ENCODE measurements at places on chromosomes 2 and 18.

DNA sequence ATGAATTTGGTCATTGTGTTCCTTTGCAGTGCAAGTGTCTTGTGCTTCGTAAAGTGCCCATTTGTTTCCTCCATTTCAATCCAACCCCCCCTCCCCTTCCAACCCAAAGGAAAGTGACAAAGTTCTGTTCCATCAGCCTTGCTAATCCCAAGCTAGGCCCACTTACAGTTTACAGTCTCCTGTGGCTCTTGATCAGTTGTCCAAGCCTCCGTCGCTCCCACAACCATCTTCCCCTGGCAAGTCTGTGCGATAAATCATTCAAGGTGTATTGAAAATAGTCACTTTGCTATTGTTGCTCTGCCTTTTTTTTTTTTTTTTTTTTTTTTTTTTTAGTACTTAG lies 6.5 kb downstream of the POU3F3 start:
- DNase-seq, result no peak

DNA sequence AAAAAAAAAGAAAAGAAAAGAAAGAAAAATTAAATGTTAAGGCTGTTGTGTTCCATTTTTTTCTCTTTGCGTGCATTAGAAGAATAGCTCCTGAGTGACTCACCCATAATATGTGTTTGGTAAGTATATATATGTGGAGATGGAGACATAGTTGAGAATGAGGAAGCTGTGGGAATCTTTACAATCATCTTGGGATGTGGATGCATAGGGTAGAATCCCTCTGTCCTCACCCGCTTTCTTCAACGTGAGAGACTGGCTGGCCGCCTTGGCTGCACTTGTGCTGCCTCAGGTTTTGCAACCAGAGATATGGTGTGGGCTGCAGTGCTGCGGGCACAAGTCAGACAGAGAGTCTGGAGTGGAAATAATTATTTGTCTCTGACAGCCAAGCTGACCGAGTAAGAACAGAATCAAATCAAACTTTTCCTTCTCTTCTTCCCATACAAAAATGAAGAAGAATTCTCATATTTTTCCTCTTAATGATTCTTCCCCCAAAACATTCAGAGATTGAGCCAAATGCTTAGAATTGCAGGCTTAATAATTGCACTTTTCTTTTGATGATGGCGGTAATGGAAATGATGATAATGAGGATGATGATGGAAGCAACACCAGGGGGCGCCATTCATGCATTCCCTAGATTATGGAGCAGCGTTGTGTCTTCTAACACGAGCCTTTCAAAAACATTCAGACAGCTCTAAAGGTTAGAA lies 48.5 kb downstream of the SERPINB7 start:
- no peak for DNase-seq

- DNase-seq, result no peak
These were observed 213.8 kb upstream of the FBXO11 start for GRCh38 chr2:48120112-48120511.

GRCh38 chr2:100407073-100407472 lies 10.4 kb downstream of the CHST10 start:
- no peak for DNase-seq

DNA sequence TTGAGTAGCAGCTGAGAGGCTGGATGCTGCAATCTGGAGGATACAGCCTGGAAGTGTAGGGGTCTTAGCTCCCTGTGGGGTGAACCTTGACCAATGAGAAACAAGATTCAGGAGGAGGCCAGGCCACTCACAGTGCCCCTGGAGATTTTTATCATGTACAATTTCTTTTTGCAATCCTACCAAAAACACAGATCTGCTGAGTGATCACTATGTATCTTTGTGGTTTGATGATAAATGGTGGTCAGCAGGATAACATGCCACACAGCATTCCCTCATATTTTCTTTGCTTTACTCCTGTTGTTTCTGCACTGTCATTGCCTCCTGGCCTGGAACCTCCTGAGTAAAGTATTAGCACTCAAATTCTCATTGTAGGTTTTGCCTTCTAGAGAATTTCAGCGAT lies 357.9 kb downstream of the THSD7B start:
- DNase-seq, result no peak

DNA sequence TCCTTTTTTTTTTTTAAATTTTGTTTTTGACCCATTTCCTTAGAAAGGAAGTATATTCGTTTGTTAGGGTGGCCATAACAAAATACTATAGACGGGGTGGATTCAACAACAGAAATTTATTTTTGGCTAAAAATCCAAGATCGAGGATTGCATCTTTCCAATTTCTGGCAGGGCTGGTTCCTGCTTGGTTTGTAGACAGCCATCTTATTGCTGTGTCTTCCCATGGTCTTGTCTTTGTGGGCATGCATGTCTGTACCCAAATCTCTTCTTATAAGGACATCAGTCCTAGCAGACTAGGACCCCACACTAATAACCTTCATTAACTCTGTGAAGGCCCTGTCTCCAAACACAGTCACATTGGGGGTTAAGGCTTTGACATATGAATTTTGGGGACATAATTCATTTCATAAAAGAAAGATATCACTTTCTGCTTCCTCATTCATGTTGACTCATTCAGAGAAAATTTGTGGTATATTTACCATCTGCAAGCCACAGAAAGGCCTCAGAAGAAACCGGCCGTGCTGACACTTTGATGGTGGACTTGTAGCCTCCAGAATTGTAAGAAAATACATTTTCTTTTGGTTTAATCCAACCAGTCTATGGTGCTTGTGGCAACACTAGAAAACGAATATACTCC lies 262.1 kb downstream of the LPIN1 start:
- no peak for DNase-seq

- DNase-seq, result no peak
These were observed 33.7 kb downstream of the LANCL1 start for GRCh38 chr2:210442878-210443277.

DNA sequence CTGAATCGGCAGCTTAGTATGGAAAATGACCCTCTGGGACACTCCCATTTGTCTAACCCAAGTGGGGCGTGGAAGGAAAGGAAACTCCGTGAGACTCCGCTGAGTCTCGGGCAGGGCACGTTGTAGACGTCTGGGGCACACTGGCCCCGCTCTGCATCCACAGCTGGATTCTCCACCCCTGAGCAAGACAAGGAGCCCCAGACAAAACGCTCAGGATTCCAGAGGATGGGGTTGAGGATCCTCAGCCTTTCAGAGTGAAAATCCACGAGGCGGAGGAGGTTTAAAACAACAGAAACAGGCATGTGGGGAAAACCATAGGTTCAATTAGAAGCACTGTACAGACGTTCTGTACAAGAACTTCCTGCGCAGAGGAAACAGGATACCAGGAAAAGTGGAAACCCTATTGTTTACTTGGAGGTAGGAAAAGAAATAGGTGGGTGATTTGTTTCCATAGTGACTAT lies 124.9 kb upstream of the ZNF236 start:
- no peak for DNase-seq

DNA sequence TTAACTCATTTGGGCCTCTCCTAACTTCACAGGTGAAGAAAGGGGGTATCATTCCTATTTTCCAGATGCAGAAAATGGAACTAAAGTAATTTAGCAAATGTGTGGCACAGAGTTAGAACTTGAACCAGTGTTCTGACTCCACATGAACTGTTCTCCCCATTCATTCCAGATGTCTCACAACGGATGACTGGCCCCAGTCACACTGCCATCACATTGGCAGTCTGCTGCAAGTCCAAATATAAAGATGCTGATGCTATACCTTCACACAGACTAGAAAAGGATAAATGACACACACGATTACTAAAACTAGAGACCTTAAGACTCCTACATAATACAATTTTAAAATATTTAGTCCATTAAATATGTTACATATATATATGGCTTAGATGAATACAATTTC lies 195.7 kb downstream of the NBAS start:
- no peak for DNase-seq

DNA sequence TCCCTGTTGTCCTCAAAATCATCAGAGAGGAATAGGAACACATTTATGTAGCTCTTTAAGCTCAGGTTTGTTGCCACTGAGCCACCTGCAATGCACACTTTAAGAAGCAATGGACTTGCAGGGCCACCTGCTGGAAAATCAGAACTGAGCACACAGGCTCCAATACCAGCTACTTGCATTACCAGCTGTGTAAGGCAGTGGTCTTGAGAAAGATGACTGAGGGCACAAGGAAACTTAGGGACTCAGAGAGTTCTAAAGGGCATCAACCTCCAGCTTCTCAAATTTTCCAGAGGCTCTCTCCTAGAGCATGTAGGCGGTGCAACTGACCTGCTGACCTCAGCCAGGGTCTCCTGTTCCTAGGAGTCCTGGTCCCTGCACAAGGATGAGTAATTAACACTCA lies 2.5 kb upstream of the CNDP2 start:
- DNase-seq, result no peak

DNA sequence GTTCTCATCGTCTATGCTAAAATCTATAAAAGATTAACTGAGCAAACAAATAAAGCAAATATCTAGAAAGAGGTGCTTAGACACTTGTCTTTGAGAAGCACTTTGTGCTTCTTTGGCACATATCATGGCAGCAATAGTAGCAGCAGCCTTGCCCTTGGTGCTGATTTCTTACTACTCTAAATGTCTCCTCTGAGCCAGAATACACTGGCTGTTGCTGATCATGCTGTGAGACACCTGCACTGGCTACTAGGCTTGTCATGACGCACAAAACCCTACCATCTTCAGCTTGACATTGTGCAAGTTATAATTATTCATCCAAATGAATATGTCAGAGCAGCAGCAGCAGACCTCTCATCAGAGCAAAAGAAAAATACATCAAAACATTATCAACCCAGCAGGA lies 46.7 kb downstream of the FANCL start:
- DNase-seq, result no peak

DNA sequence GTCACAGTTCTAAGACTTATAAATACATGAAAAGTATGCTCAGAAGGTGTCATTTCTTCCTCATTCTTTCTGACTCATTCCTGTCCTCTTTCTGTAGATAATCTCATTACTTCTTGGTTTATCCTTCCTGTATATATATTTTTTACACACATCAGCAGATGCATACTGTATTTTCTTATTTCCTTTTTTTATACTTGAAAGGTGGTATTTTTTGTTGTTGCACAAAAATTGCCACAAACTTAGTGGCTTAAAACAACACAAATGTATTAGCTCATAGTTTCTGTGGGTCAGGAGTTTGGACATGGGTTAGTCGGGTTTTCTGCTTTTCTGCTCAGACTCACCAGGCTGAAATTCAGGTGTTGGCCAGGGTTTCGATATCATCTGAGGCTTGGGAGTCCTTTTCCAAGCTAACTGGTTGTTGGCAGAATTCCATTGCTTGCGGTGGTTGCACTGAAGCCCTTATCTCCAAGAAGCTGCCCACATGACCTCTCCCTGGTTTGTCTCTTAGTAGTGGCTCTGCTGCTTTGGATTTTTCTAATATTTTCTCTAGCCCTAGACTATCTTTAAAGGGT lies 162.6 kb downstream of the FMNL2 start:
- no peak for DNase-seq

- no peak for DNase-seq
These were observed 3.1 kb upstream of the TMEM150A start for GRCh38 chr2:85605406-85606115.

GRCh38 chr18:72648481-72648960 lies 104.4 kb upstream of the CBLN2 start:
- DNase-seq, result no peak

DNA sequence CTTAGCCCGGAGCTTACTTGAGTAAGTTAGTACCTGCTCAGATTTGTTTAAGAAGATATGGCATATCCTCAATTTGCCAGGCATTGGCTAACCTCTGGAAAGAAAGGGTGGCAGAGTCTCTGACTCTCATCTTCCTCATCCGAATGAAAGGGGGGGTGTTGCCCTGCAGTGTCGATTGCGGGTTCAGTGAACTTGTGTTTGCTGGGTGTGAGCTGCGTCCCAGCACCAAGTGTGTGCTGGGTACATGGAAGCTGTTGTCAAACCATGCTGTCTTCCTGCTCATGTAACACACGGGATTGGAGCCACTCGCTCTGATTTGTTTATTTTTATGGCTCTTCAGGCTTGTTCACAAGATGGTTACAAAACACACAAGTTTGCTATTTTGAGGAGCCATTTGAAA lies 171.4 kb upstream of the PXDN start:
- no peak for DNase-seq

DNA sequence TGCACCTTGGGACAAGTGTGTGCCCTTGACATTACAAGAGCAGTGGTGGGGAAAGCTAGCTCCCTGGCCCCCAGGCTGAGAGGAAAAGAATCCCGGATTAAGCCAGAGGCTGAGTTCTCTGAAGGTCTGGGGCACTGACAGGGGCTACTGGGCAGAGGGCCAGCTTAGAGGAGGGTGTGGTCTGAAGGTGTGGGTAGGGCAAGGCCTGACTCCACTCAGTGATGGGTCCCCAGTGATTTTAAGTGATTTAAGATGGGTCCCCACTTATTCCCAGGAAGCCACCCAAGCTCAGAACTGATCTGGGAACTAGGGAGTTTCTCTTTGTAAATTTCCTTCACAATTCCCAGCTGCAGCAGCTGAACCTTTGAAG lies 8.8 kb downstream of the TMEM37 start:
- no peak for DNase-seq

DNA sequence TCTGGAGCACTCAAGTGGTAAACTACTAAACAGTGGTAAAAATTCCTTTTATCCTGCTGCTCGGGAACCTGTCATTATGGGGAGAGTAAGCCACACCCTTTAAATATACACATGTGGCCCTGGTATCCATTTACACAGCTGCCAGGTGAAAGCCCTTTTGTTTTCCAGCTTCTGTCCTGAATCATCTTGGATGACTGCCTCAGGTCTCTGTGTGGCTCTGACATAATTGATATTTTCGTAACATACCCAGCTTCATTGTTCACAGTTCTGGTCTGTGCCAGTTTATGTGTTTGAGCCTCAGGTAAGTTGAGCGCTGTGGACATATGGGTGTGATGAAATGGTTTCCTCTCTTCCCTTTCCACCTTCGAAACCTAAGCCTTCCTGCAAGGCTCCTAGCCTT lies 15.7 kb upstream of the TTC39C start:
- DNase-seq, result no peak

- no peak for DNase-seq
These were observed 247.5 kb upstream of the LRATD1 start for GRCh38 chr2:14385043-14385442.

- DNase-seq, result no peak
These were observed 2.4 kb downstream of the SCG2 start for GRCh38 chr2:223599640-223600380.

GRCh38 chr2:110727923-110728322 lies 4.5 kb upstream of the ACOXL start:
- DNase-seq, result no peak

DNA sequence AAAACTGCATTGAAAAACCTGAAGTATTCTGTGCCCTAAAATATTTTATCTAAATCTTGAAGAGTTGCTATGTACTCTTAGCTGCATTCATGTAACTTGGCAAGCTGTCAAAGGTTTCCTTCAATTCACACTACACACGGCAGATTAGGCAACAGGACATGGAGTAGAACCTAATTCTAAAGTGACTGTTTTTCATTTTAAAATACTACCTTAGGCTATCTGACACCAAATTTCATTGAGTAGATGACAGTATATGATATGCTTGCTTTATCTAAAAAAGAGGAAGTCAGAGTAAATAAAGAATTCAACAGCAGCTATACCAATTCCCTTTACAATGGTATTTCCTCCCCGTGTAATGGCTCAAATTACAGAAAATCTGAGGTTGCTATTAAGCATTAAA lies 45.4 kb downstream of the EXOC6B start:
- DNase-seq, result no peak

GRCh38 chr2:176002688-176003210 lies 682 bp upstream of the LNPK start:
- DNase-seq, result no peak

GRCh38 chr2:174856447-174856846 lies 92.2 kb upstream of the CHRNA1 start:
- DNase-seq, result no peak
